ENCODE measurements at places on chromosomes 1 and 21.
A peak's percentile ranks its signal among the peaks of the same experiment; 100 is the strongest.

DNA sequence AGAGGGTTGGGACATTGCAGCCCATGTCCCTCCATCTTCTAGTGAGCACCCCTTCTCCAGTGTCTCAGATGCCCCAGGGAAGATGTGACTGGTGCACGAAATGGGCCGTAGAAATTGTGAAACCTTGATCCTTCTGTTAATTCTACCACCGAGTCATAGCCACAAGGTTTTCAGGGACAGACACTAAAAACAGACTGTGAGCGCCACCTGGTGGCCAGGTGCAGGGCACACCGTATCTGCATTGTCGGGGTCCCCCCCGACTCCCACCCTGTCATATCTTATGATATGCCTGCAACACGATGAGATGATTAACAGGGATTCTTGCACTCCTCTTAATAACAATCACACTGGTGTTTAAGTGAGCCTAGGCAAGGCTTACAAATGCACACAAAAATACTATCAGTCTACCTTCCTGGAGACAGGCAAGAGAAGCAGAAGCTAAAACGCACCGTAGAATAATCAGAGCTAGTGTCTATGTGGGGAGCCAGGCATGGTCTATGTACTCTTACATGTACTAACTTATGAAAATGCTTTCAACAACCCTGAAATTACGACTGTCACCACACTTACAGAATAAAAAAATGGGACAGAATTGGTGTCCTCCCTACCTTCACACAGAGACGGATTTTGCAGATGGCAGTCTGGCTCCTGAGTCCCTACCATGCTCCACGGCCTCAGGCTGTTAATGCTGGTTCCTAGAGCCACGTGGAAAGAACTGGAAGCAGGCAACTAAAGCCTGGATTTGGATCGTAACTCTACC is 57.9 kb downstream of the FHAD1 start:
- DNase-seq: peak; percentile 81

GRCh38 chr1:241479294-241479693 is 40.3 kb downstream of the FH start:
- DNase-seq: no peak

DNA sequence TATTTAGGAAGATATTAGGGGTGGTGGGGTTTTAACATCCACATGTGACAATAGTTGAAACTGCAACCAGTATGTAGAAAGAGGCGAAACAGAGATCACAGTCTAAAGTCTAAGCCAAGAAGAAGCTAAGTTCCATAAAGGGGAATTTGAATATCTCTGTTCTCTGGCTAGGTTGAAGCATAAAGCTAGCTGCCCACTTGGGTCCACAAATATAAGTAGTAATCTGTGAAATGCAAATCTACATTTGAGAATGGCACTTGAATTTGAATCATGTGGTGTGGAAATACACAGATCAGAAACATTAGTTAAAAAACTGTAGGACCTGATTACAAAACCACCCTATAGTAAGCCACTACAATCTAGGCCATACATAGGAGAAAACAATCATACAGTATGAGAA is 602.1 kb downstream of the LMO4 start:
- DNase-seq: no peak

GRCh38 chr21:39385299-39386145 is 36.6 kb upstream of the HMGN1 start:
- DNase-seq: peak; percentile 76

DNA sequence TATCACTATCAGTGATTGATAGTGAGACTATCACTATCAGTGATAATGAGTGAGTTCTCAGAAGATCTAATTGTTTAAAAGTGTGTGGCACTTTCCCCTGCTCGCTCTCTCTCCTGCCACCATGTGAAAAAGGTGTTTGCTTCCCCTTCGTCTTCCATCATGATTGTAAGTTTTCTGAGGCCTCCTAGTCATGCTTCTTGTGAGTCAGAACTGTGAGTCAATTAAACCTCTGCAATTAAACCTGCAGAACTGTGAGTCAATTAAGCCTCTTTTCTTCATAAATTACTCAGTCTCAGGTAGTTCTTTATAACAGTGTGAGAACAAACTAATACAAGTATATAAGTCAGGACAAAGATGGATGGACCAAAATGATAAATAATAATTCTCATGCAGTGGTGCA is 7.0 kb upstream of the IL23R start:
- no peak for DNase-seq

GRCh38 chr21:19236209-19236608 is 832.6 kb upstream of the TMPRSS15 start:
- no peak for DNase-seq

DNA sequence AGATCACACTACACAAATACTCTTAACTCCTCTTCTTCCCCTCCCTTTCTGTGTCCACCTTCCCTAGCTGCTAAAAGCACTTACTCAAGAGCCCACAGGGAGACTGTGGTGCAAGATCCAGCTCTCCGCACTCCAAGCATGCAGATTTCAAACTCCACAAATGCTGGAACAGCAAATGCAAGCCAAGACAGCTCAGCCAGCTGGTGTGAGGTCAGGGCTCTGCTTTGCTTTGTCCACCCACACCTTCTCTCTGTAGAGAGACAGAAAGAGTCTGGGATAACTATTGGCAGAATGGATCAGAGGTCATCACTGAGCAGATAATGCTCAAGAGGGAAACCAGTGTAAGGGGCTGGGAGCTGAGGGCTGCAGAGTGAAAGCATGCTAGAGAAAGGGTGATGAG is 45.2 kb upstream of the DPT start:
- no peak for DNase-seq

DNA sequence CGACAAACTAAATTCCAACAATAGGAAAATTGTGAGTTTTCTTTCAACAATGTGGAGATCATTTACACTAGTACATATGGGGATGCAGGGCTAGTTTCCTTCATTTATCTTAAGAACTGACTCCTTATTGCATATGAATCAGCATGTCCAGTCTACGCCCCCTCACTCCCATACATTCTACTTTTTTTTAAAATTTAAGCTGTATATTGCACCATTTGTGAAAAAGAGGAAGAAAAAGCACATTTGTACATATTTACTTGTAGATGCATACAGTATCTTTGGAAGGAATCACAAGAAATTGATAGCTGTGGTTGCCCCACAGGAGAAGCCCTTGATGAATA is 15.9 kb downstream of the VPS26C start:
- peak; percentile 78 for DNase-seq

- no peak for DNase-seq
Observed at GRCh38 chr21:30491963-30492428, at the start of gene KRTAP19-3. Gene KRTAP19-3, minus strand, starts transcription at chr21:30492013. Its CDS starts 56 bp downstream, at chr21:30491957.

DNA sequence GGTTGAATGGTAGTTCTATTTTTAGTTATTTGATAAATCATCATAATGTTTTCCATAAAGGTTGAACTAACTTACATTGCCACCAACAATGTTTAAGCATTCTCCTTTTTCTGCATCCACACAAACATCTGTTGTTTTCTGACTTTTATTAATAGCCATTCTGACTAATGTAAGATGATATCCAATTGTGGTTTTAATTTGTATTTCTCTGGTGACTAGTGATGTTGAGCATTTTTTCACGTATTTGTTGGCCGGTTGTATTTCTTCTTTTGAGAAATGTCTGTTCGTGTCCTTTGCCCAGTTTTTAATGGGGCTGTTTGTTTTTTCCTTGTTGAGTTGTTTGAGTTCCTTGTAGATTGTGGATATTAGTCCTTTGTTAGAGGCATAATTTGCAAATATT is 24.6 kb upstream of the SLC35F3 start:
- no peak for DNase-seq

DNA sequence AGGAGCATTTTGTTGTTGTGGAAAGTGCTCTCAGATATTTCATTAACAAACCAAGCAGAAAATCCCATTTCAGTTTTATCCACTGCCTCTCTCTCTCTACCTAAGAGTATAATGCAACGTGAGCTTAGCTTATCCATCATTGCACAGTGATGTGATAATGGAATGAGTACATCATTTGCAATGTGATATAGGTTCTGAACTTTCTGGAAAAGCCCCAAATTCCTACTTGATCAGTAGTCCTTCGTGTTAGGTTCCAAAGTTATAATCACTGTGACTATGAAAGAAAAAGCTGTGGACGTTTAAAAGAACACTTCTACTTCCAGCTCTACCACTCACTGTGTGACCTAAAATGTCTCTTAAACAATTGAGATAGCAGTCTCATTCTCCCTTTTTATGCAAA is 76.4 kb upstream of the PRMT6 start:
- DNase-seq: no peak

- DNase-seq: no peak
Observed at GRCh38 chr1:236947794-236948193, 56.4 kb downstream of the MT1HL1 start.

- DNase-seq: no peak
Observed at GRCh38 chr1:14441302-14441741, 157.2 kb upstream of the KAZN start.

- no peak for DNase-seq
Observed at GRCh38 chr1:182927693-182928433, 25.1 kb downstream of the SHCBP1L start.

DNA sequence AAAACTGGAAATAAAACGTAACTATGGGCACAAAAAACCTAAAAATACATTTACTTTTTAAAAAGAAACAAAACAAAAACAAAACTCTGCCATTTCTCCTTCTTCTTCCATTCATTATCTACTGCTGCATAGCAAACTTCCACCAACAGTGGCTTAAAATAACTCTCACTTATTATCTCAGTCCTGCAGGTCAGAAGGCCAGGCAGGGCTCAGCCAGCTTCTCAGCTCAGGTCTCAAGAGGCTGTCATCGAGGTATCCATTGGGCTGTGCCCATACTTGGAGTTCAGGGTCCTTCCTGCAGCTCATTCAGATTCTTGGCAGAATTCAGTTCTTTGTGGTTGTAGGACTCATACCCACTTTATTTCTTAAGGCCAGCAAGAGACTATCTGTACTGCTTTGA is 352.7 kb upstream of the PLD5 start:
- no peak for DNase-seq

- DNase-seq: peak; percentile 81
Observed at GRCh38 chr1:20589331-20590278, 708 bp downstream of the CDA start.

- no peak for DNase-seq
Observed at GRCh38 chr1:233338102-233338501, 10.6 kb downstream of the MAP3K21 start.

DNA sequence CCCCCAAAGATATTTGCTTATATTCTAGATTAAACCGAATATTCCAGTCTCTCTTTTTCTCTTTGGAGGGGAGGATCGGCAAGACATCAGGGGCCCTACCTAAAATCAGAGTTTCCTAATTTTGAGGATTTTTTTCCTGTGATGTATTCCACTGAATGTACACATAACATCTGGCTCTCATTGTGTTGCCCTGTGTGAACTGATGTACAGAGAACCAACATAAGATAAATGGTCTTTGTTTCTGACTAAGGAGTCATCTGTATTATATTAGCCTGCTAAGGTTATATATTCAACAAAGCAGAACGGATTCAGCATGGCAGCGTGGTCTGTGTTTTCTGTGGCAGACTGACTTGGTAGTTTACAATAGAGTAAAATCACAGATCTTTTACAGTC is 114.8 kb upstream of the NCAM2 start:
- no peak for DNase-seq

GRCh38 chr1:241507189-241507863 is 12.2 kb downstream of the FH start:
- DNase-seq: peak; percentile 54

- DNase-seq: no peak
Observed at GRCh38 chr1:214503553-214503952, 47.8 kb downstream of the PTPN14 start.

GRCh38 chr1:201163707-201164106 is 9.4 kb upstream of the TMEM9 start:
- DNase-seq: no peak

GRCh38 chr1:156677616-156678596 is 699 bp upstream of the NES start:
- peak; percentile 61 for DNase-seq

GRCh38 chr1:171597203-171597602 is 24.8 kb upstream of the MYOCOS start:
- no peak for DNase-seq

- peak; percentile 38 for DNase-seq
Observed at GRCh38 chr1:92854101-92854785, 22.4 kb downstream of the RPL5 start.

DNA sequence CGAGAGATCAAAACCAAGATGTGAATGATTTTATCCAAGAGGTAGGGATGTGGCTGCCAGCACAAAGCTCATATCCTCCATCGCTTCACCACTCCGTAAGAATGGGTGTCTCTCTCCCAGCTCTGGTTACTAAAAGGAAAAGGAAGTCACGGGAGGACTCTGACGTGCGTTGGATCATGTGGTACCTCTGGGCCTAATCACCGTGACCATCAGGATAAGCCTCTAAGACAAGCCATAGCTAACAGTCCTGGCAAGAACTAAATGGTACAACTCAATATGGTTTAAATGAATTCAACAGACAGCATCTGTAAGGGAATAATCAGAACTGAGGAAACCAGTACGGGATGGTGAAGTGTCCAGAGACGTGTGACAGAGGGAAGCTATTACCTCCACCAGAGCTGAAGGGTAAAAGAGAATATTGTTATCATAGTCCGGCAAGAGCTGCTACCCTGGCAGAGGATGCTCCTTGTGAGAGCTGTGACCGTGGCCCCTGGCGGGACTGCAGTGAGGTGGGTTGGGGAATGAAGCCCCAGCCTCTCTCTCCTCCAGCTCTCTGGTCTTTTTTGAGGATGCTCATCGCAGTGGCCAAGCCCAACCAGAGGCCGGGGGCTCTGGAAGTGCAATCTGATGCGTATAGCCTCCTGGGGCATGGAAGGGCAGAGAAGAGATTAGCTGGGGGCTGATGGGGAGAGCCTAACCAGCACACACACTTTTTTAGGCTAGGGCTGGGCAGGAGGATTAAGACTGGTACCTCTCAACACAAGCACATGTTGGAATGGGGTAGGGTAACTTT is 54.2 kb downstream of the KIAA1614 start:
- DNase-seq: no peak

- no peak for DNase-seq
Observed at GRCh38 chr1:36174713-36175112, 18.8 kb downstream of the MAP7D1 start.

DNA sequence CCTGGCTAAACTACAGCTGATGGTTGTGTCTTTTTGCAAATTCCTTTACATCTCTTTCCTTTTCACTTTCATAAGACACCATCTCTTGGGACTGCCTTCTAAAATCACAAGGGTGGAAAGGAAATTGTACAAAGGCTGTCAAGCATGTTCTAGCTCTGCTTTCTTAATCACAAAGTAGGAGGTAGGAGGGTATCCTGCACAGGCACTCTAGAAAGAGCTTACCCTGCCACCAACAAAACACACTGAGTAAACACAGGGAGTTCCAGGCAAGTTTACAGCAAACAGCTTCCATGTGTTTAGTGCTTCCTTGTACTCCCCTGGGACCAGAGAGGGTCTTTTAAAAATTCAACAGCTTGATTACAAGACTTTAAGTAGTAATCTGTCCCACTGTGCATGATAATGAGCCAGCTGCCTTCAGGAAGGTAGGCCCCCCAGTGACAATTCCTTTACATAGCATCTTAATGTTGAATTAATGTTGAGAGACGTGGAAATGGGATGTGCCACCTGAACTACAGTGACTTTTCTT is 2.4 kb downstream of the PLPP3 start:
- peak; percentile 34 for DNase-seq

- DNase-seq: no peak
Observed at GRCh38 chr1:173507205-173507846, 30.2 kb downstream of the PRDX6 start.

GRCh38 chr1:81510701-81511100 is 290.0 kb upstream of the ADGRL2 start:
- DNase-seq: no peak

- peak; percentile 22 for DNase-seq
Observed at GRCh38 chr1:15051882-15052528, 101.5 kb upstream of the TMEM51 start.

Measured in suppressor macrophage treated with lipopolysaccharide for 4 hours (primary cell).